Endodermal cell (in vitro differentiated cells): ENCODE measurements at places on chromosomes 2 and 18.

DNA sequence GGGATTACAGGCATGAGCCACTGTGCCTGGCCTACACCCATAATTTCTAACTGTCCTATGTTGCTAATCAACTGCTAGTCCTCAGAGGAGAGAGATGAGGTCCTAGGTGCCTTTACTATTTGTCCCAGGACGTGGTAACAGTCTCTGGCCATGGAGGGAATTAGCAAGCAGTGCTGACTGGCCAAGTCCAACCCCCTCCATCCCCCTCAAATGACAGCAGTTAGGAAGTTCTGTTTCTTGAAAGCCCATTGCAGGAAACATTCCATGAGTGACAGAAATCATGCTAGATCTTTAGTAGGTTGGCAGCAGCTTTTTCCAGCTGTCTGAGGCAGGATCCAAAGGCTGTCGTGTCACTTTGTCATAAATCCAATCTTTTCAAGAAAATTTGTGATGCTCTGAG is 55.7 kb upstream of the REL start:
- DNase-seq: no peak

- DNase-seq: no peak
Observed at GRCh38 chr2:51813247-51813646, 781.3 kb upstream of the NRXN1 start.

GRCh38 chr2:183868707-183869106 is 729.6 kb upstream of the ZNF804A start:
- no peak for DNase-seq

- no peak for DNase-seq
Observed at GRCh38 chr2:119383410-119384140, 16.8 kb downstream of the DBI start.

- DNase-seq: no peak
Observed at GRCh38 chr2:2764001-2764355, 432.9 kb upstream of the MYT1L start.

DNA sequence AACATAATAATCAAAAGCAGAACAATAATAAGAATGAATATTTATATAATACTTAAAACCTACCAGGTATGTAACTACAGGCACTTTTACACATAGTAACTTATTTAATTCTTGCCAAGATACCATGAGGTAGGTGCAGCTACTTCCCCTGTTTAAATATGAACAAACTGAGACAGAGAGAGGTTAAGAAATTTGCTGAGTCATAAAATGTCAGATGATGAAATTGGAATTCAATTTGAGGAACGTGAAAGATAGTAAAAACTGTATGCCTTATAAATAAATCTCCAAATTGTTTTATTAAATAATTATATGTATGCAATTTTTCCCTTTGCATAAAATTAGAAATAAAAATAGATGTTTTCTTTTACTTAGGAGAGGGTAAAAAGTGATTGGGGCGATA is 1103.3 kb upstream of the NRXN1 start:
- no peak for DNase-seq

GRCh38 chr2:219167997-219168396 is 1.8 kb downstream of the SLC23A3 start:
- no peak for DNase-seq

DNA sequence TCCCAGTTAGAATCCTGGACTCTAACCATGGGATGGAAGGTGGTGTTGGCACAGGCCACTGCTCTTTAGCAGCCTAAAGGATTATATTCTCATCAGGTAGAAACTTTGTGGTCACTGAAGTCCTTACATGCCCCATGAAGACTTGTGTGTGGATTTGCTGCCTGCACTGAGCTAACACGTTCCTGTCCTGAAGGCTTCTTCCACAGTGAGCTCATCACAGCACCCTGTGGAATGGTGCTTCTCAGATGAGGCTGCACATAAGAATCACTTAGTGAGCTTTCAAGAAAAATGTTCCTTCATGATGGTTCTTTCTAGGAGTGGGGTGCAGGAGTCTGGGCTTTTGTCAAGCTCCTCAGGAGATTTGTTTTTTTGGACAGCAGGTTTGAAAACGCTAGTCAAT is 26.8 kb downstream of the STAMBP start:
- no peak for DNase-seq

DNA sequence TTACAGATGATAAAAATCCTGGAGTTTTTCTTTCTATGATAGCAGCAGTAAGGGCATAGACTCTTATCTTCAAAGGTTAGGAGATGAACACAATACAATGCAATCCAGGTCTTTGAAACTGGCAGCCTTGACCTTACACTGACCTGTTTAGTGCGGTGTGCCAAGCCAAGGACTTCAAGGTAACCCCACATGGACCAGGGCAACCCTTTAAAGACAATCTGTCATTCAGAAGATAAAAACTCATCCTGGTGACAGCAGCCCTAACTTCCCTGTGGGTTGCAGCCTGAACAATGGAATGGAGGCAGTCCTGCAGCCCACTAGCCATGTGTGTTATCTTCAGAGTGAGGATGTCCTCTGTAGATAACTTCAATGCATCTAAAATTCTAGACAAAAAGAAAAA is 78.1 kb downstream of the RTTN start:
- DNase-seq: no peak

- DNase-seq: no peak
Observed at GRCh38 chr18:44521668-44522022, 159.0 kb upstream of the SETBP1 start.

GRCh38 chr2:100632759-100633158 is 70.0 kb downstream of the PDCL3 start:
- no peak for DNase-seq

- no peak for DNase-seq
Observed at GRCh38 chr2:239484571-239485355, 83.9 kb upstream of the HDAC4 start.

- no peak for DNase-seq
Observed at GRCh38 chr2:129378186-129378585, 601.3 kb upstream of the RAB6C start.

- no peak for DNase-seq
Observed at GRCh38 chr2:7620255-7620654, 703.0 kb downstream of the RNF144A start.

GRCh38 chr18:77161961-77162360 is 29.4 kb upstream of the MBP start:
- DNase-seq: no peak

GRCh38 chr2:70527447-70528080 is 26.1 kb downstream of the TGFA start:
- DNase-seq: no peak

- DNase-seq: no peak
Observed at GRCh38 chr2:158735822-158736580, 59.1 kb upstream of the DAPL1 start.

DNA sequence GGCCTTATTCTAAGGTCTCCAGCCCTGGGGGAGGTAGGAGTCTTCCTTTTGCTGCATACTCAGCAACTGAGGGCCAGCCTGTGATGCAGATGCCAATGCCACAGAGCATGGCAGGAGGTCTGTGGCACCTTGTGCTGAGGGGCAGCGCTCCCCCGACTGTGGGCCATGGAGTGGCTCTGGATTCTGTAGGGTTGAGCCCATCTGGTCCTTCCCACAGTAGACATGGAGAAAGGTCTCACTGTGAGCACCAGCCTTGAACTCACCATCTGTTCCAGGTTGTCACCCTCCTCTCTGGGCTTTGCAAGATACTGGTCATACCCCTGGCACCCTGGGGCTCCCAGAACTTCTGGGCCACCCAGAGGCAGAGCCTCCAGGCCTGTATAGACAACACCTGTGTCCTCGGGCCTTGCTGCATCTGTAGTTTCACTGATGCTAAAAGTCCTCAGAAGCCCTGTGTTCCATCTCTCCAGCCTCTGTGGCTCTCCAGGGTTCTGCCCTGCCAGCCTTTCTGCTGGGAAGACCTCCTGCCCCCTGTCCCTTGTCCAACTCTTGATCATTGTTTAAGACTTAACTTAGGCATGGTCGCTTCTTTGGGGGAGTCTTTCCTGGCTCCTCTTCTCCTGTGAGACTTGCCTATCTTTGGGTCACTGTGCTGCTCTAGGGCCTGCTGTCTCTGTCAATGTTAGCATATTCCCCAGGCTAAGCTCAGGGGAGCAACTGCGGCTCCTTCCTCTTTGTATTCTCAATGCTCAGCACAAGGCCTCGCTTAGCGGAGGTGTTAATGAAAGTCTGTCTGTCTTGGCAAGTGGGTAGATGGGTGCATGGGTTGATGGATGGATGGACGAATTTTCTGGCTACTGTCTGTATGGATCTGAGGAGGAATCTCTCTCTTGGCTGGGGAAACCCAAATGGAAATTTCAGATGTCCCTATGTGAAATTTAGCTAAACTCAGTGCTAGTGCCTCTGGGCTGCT is 160.9 kb downstream of the DYSF start:
- peak; percentile 38 for DNase-seq

DNA sequence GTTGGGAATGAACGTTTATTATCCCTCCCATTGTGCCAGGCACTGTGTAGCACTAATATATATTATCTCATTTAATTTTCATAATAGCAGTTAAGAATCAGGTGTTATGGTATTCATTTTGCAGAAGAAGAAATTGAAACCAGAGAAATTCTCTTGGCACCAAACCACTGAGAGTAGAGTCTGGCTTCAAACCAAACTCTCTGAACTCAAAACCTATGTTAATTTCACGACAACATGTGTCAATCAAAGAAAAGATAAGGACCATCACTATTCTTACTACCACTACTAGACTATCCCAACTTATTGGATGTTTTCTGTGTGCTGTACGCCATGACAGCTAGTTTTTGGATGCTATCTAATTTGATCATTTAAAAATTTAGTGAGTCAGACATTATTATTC is 24.1 kb upstream of the ZEB2 start:
- DNase-seq: no peak

DNA sequence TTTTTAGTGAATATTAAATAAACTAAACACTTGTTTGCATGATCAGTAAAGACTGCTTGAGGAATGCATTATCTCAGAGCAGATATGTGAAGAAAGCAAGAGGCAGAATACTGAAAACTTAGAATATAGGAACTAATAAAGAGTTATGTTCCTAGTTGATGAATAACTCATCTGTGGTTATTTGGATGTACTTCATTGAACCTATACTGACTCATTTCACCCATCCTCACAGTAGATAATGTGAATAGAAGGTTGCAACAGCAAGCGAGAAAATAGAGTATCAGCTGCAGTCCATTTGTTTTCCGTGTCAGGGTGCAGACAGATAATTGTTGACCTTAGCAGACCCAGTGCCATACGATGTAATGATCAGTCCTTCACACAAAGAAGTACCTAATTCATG is 945.7 kb upstream of the LRRTM1 start:
- no peak for DNase-seq

DNA sequence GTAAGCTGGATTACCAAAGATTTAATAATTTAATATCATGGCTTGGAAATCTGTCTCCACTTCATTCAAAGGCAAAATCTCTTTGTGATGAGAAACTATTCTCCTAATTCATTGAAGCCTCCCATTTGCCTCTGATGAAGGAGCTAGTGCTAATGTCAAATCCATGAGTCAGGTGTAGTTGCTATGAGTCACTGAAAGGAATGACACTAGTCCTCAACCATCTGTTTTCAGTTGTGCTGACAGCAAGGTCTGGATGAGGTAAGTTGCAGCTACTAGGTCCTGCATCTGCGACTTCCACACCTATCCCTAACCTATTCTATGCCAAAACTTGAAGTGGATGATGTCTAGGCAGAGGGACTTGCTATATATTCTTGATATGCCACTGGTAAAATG is 324.0 kb upstream of the UBE2E3 start:
- peak; percentile 50 for DNase-seq

DNA sequence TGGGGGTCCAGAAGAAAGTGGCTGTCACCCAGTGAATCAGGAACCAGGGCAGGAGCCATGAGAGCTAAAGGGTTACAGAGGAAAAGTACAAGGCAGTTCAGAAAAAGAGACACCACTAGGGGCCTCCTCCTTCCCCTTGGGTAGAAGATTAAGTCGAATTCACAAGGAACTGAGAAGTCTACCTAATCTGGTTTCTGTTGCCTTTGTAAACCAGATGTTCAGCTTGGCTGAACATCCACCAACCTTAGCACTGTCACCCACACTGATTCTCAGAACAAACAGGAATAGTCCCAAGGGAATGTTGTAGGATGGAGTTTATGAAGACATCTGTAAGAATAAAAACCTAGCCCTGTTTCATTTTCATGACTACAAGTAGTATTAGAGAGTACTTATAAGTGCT is 90.4 kb upstream of the NOSTRIN start:
- no peak for DNase-seq

DNA sequence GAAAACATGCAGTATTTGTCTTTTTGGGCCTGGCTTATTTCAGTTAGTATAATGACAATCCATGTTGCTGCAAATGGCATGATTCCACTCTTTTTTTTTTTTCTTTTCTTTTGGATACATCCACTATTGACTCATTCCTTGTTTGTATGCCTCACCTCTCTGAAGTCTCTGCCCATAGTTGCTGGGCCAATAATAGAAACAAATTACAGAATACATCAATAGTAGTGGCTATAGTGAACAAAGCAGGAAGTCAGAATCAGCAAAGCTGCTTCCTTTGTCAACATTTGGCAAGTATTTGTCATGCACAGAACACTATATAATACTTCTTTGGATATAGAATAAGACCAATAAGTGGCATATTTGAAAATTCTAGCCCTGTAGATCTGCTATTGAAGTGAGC is 609.7 kb downstream of the STK39 start:
- DNase-seq: no peak

GRCh38 chr18:27600245-27600644 is 415.1 kb upstream of the CHST9 start:
- DNase-seq: no peak

DNA sequence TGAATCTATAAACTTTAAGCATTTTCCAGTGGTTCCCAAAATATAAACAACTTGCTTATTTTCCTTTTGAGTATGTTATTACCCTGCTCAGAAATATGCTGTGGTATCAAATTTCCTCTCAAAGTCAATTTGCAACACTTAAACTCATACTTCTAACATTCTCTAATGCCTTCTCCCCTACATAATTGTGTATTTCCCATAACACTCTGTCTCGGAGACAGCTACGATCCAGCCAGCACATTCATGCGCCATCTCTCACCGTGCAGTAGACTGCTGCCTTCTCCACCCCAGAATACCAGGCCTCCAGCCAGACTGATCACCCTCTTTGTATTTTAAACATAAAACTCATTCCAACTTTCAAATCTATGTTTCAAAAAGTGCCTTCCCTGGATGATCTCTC is 41.8 kb downstream of the TIMM21 start:
- DNase-seq: no peak

DNA sequence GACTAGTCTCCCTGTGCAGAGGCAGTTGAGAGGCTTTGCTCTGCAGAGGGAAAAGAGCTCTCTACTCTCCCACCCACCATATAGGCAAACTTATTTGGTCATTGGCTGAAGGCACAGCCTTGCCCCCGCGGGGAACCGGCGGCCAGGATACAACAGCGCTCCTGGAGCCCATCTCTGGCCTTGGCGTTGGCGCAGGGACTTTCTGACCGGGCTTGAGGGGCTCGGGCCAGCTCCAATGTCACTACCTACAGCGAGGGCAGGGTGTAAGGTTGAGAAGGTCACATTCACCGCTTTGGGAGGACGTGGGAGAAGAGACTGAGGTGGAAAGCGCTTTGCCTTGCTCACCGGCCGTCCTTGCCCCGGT is 2.2 kb downstream of the ONECUT2 start:
- peak; percentile 86 for DNase-seq

DNA sequence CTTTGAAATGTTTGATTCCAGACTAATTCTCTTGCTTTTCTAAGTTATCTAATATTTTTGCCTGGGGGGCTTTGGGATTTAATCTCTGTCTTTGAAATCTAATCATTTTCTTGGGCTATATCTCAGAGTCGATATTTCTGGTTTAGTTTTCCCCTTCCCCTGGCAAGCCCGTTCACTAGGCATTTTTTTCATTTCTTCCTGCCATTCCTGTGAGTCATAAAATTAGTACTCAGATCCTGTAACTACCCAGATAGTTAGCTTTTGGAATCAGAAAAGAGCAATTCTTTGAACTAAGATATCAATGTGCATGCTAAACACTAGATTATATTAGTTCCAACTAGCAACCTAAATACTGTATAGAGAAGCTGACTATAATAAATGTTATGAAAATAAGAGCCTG is 29.4 kb upstream of the RNF149 start:
- DNase-seq: no peak
